ENCODE measurements at places on chromosomes 5 and 9.

GRCh38 chr5:73088026-73088425, 32.3 kb upstream of the TMEM171 start:
- no peak for DNase-seq

GRCh38 chr5:14870337-14871213, 1.0 kb downstream of the ANKH start:
- peak; percentile 20 for DNase-seq

DNA sequence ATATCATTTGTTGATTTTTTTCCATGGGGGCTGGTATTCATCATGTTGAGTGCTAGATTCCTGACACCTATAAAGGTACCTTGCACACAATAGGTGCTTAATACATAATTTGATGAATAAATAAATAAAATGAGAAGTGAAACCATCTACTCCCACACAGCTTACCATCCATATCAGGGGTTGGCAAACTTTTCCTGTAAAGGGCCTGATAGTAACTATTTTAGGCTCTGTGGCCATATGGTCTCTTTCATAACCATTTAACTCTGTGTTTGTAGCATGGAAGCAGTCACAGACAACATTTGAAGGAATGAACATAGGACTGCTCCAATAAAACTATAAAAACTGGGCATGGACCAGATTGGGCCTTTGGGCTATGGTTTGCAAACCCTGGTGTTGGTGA, 100.3 kb downstream of the GCNT1 start:
- no peak for DNase-seq

DNA sequence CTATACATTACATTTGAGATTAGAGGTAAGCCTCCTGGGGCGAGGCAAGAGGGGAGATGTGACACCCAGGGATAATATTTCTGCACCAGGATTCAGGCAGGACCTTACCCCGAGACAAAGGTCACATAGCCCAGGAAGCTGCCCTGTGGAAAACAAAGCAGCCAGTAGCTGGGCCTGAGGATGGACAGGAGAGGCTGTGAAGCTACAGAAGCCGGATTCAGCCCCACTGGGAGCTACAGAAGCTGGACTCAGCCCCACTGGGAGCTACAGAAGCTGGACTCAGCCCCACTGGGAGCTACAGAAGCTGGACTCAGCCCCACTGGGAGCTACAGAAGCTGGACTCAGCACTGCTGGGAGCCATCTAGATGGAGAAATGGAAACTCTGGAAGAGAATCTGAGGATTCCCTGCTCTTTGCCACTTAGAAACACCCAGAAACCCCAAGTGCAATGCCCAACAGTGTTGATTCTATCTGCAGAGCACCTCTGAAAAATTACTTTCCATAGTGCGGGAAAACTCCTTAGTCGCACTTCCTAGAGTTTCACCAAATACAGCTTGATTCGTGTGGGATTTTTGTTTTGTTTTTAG, 46.5 kb upstream of the ZFR start:
- no peak for DNase-seq
